ENCODE measurements at places on chromosomes 2 and 18.

- no peak for DNase-seq
Observed at GRCh38 chr2:71073475-71073874, 5.0 kb downstream of the NAGK start.

DNA sequence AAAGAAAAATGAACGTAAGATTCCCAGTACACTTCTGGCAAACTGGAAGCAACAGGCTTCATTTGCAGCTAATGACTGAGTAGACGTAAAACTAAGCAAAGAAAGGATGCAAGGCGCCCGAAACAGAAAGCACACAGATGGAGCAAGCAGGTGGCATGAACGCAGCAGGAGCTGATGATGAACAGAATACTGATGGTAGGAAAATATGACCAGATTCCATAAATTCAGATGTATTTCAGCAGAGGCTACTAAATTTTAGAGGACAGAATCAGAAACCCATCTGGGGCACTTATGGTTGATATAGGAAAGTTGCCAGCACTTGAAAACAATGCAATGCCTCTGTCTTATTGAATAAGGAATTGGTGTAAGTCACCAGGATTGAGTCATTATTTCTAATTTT, 658.7 kb upstream of the LINC00305 start:
- DNase-seq = no peak

GRCh38 chr2:230640540-230641011, 72.1 kb upstream of the CAB39 start:
- DNase-seq = no peak

DNA sequence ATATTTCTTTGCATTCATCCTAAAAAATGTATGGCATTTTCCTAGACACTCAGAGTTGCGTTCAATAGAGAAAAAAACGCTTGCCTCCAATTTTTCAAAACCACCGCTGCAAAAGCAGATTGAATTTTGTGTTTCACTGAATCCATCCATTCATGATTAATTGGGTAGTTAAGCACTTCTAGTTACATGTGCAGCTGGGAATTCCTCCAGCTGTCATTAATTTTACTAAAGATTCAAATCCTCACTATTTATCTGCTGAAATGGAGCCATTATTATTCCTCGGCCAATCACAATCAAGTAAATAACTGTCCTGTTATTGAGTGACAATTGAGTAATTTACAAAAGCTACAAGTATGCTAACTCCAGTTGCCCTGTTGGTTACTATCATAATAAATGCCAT, 75.8 kb upstream of the ARL5A start:
- no peak for DNase-seq

GRCh38 chr2:215442401-215442787, 6.5 kb upstream of the FN1 start:
- DNase-seq = no peak

- DNase-seq = no peak
Observed at GRCh38 chr2:22454826-22455485, 930.0 kb upstream of the KLHL29 start.

DNA sequence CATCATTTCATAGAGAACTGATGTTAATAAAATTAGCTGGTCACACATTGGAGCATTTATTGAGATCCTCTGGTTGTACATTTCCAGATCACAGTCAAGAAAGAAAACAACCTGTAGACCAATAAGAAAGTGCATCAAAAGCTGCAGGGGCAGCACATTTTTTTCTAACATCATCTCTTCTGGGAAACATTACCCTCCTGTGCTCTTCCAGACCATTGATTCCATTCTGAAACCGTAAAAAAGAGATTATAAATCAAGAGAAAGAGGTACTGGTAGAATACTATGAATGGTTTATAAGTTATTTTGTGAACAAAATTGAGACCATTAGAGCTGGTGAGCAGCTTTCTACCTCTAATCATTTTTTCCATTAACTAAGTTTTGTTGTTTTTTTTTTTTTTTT, 1548.2 kb upstream of the CELF4 start:
- DNase-seq = no peak

- no peak for DNase-seq
Observed at GRCh38 chr2:239953418-239954061, 71.6 kb downstream of the NDUFA10 start.

DNA sequence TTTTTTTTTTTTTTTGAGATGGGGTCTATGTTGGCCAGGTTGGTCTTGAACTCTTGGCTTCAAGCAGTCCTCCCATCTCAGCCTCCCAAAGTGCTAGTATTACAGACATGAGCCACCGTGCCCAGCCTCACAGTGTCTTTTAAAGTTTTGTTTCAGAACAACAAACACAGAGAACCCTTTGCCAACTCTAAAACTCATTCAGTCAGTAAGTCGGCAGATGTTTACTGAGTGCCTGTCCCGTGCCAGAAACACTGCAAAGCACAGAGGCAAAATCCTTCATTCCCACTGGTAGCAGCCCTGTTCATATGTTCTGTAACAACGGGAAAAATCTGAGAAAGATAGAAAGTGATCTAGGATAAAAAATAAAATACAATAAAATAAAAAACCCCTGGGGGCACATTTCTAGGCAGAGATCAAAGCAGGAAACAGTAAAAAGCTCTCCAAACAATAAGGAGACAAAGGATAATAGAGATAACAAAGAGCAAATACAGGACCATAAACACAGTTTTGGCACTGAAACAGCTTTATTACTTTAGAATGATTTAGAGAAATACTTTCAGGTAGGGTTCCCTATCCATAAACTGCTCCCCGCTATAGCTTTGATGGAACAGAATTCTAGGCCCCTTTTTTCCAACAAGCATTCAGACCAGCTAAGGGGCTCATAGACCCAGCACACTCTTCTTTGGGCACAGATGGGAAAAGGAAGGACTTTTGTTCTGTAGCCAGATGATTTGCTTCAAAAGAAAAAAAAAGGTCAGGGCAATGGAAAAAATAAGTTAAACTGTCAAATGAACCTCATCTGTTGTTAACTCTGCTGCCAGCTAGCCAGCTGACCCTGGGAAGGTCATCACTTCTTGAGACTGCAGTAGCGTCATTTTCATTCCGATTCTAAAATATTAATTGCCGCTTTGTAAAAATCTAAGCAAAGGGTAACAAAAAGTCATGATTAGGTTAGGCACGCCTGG, 212.3 kb downstream of the CDH20 start:
- DNase-seq = no peak

GRCh38 chr2:225041207-225041850, 939 bp downstream of the DOCK10 start:
- peak; percentile 51 for DNase-seq

- no peak for DNase-seq
Observed at GRCh38 chr2:27955384-27956161, 65.0 kb downstream of the BABAM2 start.

GRCh38 chr2:146820672-146821071, 1024.2 kb upstream of the ACVR2A start:
- DNase-seq = no peak

DNA sequence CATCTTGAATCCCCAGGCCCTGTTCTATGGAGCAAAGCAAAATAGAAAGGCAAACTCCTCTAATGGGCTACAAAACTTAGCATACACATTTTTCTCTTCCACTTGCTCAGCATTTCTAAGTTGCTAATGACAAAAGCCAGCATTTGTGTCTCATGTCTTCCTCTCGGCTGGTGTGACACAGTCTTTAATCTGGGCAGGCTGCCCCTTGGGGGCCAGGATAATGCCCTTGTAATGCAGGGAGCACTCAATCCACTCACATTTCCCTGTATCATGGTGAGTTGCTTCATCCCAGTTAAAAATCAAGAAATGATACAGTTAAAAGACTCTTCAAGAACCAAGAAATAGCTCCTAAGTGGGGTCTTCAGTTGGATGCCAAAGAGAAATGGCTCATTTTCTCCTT, 109.1 kb upstream of the FBXO11 start:
- DNase-seq = no peak
